ENCODE measurements at places on chromosomes 5 and 9. TPM values are rescaled to one million over a fixed set of nuclear protein-coding genes. Genes with fewer than 3 reads are reported as not detected.

DNA sequence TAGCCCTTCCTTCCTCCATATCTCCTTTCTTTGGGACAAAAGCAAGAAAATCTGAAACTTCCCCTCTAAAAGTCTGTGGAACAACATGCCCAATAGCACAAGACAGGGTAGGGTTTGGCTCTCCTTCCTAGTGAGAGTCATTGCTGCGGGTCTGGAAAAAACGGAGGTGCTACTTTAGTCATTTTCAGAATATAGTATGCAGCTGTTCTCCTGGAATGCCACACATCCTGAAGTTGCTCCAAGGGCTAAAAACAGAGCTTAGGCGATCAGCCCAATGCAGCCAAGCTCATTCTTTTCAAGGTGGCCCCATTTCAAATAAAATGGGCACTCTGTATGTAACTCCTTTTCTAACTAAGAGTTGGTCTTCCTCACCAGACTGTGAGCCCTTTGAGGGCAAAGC lies 39.5 kb upstream of the MYOT start:
- DNase-seq, result no peak
- H3K4me1 ChIP-seq, result peaks cover 22% of the 10 kb centered on the region
- H3K27me3 ChIP-seq, result no peaks in the 10 kb centered on the region

- no peaks in the 10 kb centered on the region for H3K36me3 ChIP-seq
- no peak for DNase-seq
- no peaks in the 10 kb centered on the region for H3K27me3 ChIP-seq
- H3K4me3 ChIP-seq, result no peak overlapping the region
- H3K4me1 ChIP-seq, result no peaks in the 10 kb centered on the region
These were observed 316.5 kb downstream of the ICE1 start for GRCh38 chr5:5738797-5739489.

GRCh38 chr9:121926351-121926801 lies 166.7 kb downstream of the TTLL11 start:
- H3K4me3 ChIP-seq, result no peak overlapping the region
- no peaks in the 10 kb centered on the region for H3K27me3 ChIP-seq
- H3K27ac ChIP-seq, result no peak overlapping the region
- H3K36me3 ChIP-seq, result no peaks in the 10 kb centered on the region

GRCh38 chr5:127008300-127008975 lies 21.9 kb downstream of the MARCHF3 start:
- H3K36me3 ChIP-seq, result peaks cover 8% of the 10 kb centered on the region
- H3K27ac ChIP-seq, result no peak overlapping the region
- no peak overlapping the region for H3K4me3 ChIP-seq
- no peak for DNase-seq

ARHGEF37 gene
- 13.0 TPM for total RNA-seq

GRCh38 chr5:89280103-89281037 lies 397.4 kb upstream of the MEF2C start:
- H3K27me3 ChIP-seq, result no peaks in the 10 kb centered on the region
- H3K4me1 ChIP-seq, result no peaks in the 10 kb centered on the region
- no peak for DNase-seq
- no peak overlapping the region for H3K27ac ChIP-seq
- no peaks in the 10 kb centered on the region for H3K36me3 ChIP-seq

GRCh38 chr5:148388696-148389095 lies 4.9 kb downstream of the FBXO38 start:
- H3K4me3 ChIP-seq, result no peak overlapping the region
- H3K27me3 ChIP-seq, result no peaks in the 10 kb centered on the region
- H3K4me1 ChIP-seq, result peaks cover 40% of the 10 kb centered on the region
- no peak for DNase-seq
- H3K27ac ChIP-seq, result no peak overlapping the region
- peaks cover 11% of the 10 kb centered on the region for H3K36me3 ChIP-seq

IL31RA gene
- total RNA-seq, result 2.4 TPM
